ENCODE measurements at places on chromosomes 11 and 22.

DNA sequence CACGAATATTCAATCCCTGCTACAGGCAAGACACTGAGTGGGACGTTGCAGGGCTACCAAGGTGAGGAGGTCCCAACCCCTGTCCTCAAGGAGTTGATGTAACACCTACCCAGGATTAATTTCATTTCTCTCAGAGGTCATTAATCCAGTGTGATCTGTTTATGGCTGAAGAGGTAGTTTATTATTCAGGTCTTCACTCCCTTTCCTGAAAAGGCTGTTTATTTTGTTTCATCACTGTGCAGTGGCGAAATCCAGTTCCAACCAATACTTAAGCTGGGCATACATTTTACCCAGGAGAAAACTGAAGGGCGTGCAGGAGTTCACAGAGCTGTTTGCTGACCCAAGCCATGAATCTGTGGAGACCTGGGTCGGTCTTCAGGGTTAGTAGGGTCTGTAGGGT is 2.7 kb upstream of the PTPRJ start:
- DNase-seq, result no peak

GRCh38 chr11:97229936-97230335 is 840.1 kb downstream of the JRKL start:
- no peak for DNase-seq

DNA sequence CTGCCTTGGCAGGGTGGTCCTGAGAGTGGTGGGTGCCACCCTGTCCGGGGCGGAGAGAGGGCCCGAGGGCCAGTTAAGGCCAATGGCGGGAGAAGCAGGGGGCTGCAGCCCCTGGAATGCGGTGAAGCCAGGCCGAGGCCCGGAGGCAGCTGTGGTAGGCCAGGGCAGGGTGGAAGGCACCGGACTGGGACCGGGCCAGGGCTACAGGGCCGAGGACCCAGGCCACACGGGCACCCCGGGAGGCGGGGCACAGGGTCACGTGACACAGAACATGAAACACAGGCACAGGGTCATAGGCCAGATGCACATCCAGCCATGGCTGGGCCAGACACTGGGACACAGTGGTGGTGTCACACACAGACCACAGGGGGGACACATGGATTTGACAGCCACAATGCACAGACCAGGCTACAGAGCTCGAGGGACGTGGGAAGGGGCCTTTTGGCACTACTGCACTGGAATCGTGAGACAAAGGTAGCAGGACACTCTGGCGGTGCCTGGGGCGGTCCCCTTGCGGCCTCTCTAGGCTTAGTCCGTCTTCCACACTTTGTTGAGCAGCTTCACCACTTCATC is 2.8 kb downstream of the SLC25A1 start:
- DNase-seq, result no peak

DNA sequence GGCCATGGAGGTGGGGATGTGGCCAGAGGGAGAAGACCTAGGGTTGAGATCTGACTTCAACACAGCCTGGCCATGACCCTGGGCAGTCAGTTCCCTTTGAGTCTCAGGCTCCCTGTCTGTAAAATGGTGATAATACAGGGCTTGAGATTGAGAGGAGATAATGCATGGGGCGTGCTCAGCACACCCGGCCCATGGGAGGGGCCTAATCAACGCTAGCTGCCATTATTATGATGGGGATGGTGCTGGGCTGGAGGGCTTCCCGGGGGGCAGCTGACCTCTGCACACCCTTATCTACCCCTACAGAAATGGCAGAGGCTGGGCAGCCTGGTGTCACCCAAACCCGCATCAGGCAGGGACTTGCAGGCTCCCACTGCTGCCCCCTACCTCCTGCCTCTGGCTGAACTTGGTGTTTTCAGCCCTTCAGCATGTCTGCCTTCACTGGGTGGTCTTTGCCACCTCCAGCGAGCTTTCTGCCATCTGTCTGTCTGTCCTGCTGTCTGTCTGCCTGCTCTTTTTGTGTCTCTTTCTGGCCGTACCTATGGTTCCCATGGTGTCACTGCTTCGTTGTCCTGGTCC is 84.5 kb downstream of the CACNA1I start:
- DNase-seq, result no peak

DNA sequence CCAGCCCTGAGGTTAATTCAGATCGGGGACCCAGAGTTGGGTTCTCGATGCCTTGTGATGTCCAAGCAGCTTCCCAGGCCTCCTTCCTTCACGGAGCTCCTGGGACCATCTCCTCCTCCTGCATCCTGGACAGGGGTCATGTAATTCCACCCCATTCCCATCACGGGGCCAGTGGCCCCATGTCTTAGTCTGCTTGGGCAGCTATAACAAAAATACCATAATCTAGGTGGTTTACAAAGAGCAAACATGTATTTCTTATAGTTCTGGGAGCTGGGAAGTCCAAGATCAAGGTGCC is 41.7 kb upstream of the PRDM11 start:
- no peak for DNase-seq

- DNase-seq, result no peak
Observed at GRCh38 chr11:98589967-98590366, 430.8 kb upstream of the CNTN5 start.

DNA sequence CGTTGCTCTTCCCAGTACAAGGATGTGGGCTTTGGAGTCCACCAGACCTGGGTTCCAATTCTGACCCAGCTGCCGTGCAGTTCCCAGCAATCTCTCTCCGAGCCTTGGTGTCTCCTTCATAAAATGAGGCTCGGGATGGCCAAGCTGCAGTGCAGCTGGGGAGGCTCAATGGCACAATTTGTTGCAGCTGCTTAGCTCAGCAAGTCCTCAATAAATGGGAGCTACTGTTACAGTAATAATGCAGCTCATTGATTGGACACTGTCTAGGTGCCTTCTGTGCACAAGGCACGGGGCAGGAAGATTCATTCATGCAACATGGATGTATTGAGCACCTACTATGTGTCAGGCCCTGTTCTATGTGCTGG is 37.1 kb downstream of the SHISAL1 start:
- no peak for DNase-seq

All from AG09309 (cell line).